ENCODE measurements at places on chromosomes 3 and 15. TPM values are rescaled to one million over a fixed set of nuclear protein-coding genes. Genes with fewer than 3 reads are reported as not detected.

INSYN1 gene
- 0.03 TPM for polyA plus RNA-seq

PLSCR2 gene
- not detected for polyA plus RNA-seq

GPR156 gene
- 0.27 TPM for polyA plus RNA-seq

IQCH gene
- 1.0 TPM for polyA plus RNA-seq

DUOX2 gene
- polyA plus RNA-seq = 0.06 TPM

FSIP1 gene
- 1.2 TPM for polyA plus RNA-seq

RETNLB gene
- not detected for polyA plus RNA-seq

CMTM6 gene
- polyA plus RNA-seq = 43.6 TPM

TNFSF10 gene
- polyA plus RNA-seq = 4.3 TPM

CACNA2D3 gene
- polyA plus RNA-seq = 0.05 TPM

CCR3 gene
- not detected for polyA plus RNA-seq

MAGEL2 gene
- polyA plus RNA-seq = not detected

WDR49 gene
- not detected for polyA plus RNA-seq

PRTG gene
- 0.01 TPM for polyA plus RNA-seq

ZSCAN2 gene
- polyA plus RNA-seq = 4.2 TPM

A4GNT gene
- not detected for polyA plus RNA-seq

SPINK8 gene
- not detected for polyA plus RNA-seq

STAB1 gene
- polyA plus RNA-seq = 0.02 TPM

ZNF80 gene
- not detected for polyA plus RNA-seq

RAB43 gene
- 14.6 TPM for polyA plus RNA-seq

CCDC50 gene
- polyA plus RNA-seq = 36.5 TPM

NUTM1 gene
- not detected for polyA plus RNA-seq

IQCF5 gene
- polyA plus RNA-seq = not detected

DIPK2A gene
- 9.9 TPM for polyA plus RNA-seq

ERICH6 gene
- polyA plus RNA-seq = 0.02 TPM

POPDC2 gene
- 0.12 TPM for polyA plus RNA-seq

BLM gene
- 4.4 TPM for polyA plus RNA-seq

CCDC54 gene
- polyA plus RNA-seq = not detected

PAQR5 gene
- polyA plus RNA-seq = 19.2 TPM

CORO2B gene
- polyA plus RNA-seq = 2.6 TPM
